ENCODE measurements at places on chromosomes 5 and 9.

DNA sequence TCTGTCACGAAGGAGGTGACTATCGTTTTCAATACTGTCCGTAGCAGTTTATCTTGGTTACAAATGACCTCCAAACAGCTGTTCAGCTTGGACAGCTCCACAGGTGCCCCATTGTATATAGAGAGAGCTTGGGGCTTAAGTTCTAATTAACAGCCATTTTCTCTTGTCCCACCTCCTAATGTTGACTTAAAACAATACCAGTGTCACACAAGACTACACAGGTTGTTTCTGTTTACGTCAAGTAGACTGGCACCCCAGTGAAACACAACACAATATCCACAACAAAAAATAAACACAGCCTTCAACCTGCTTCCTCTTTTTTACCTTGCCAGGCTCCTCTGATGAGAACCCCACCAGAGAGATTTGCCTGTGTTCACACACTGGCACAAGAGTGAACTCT, 39.8 kb upstream of the TLE1 start:
- no peak for DNase-seq

- no peak for DNase-seq
These were observed 151.1 kb upstream of the CDKN2B start for GRCh38 chr9:22160221-22160620.

DNA sequence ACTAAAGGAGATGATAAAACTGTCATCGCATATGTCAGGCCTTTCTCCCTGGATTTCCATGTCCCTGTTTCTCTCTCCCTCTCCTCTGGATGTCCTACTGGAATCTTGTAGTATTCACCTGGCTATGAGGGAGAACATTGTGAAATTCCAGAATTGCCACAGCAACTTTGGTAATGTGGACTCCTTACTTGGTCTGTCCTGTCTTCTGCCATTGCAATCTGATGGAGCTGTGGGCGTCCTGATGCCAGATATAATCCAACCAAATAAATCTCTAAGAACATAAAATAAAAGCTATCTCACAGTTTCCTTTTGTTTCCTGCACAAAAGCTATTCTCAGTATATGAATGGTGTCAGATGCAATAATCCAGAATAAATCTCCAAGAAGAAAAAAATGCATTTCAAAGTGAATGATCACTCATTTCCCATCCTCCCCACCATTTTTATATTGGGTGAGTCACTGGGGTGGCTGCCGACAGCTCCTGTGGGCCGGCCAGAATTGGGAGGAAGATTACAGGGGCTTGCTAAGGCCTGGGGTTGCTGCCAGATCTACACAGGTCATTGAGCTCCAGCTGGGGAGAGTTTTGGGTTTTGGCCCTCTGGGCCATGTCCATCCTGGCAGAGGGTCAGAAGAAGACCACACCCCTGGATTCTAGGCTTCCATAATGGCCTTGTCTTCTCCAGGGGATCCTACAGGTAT, 160.7 kb upstream of the PITX1 start:
- no peak for DNase-seq

- no peak for DNase-seq
These were observed 78.8 kb downstream of the ADAMTS2 start for GRCh38 chr5:179266291-179267070.

DNA sequence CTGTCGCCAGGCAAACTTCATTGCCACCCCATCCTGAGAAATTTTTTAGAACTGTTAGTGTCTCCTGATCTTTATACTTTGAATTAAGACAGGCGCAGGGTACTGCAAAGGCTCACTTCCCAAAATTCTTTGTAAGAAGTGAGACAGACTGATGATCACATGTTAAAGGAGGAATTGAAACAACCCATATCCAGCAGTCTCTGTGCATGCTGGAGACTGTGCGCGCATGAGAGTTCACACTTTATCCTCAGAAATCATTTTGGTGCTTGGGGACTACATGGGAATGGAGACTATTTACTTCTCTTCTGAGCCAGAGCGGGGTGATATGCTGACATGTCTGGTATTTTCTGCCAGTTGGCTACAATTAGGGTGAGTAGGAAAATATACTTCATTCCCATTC, 91.2 kb downstream of the ZNF474 start:
- DNase-seq: no peak

- peak; percentile 35 for DNase-seq
These were observed 52.8 kb downstream of the WHRN start for GRCh38 chr9:114452219-114453165.

GRCh38 chr5:168798065-168799023, 219.2 kb upstream of the PANK3 start:
- DNase-seq: no peak

DNA sequence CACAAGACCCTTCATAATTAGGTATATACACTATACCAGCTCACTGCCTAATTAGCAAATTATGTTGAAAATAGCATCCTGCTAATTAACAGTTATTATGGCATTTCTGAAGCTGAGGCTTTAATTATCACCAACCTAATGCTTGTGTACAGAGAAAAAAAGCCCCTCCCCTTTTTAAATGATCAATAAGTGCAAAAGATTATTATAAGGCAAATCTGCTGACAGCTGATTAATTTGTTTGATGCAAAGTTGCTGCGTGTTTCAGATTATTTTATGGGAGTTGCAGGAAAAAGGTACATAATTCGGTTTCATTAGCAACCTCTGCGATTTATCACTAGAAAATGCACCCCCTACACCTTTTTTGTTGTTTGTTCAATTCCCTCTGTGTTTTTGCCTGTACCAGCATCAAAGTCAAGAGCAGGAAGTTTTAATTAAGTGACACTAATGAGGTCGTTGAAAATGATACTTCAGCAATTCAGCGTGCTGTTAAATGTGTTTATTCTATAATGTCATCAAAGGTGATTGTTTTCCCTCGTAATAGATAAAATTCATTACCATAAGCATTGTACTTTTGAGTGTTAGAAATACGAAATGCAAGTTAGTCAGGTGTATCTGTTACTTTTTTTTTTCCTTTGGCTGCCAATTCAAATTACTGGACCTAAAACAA, 170.0 kb downstream of the EBF1 start:
- no peak for DNase-seq

DNA sequence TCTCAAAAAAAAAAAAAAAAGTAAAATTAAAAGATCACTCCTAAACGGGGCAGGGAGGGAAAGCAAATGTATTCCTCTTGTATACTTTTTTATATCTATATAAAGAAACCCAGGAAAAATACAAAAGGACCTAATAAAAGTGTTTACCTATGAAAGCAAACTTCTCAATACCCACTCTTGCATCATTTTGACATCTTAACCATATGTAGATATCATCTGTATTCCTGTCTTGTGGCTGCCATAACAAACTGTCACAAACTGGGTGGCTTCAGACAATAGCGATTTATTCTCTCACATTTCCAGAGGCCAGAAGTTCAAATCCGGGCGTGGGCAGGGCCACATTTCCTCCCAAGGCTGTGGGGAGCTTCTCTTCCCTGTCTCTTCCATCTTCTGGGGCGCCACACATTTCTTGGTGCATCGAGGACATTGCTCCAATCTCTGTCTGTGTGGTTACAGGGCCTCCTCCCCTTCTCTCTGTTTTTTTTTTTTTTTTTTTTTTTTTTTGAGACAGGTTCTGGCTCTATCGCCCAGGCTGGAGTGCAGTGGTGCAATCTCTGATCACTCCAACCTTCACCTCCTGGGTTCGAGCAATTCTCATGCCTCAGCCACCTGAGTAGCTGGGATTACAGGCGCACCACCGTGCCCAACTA, 58.4 kb upstream of the IL17B start:
- no peak for DNase-seq

- DNase-seq: no peak
These were observed 361.0 kb downstream of the NFIB start for GRCh38 chr9:13952906-13953305.

DNA sequence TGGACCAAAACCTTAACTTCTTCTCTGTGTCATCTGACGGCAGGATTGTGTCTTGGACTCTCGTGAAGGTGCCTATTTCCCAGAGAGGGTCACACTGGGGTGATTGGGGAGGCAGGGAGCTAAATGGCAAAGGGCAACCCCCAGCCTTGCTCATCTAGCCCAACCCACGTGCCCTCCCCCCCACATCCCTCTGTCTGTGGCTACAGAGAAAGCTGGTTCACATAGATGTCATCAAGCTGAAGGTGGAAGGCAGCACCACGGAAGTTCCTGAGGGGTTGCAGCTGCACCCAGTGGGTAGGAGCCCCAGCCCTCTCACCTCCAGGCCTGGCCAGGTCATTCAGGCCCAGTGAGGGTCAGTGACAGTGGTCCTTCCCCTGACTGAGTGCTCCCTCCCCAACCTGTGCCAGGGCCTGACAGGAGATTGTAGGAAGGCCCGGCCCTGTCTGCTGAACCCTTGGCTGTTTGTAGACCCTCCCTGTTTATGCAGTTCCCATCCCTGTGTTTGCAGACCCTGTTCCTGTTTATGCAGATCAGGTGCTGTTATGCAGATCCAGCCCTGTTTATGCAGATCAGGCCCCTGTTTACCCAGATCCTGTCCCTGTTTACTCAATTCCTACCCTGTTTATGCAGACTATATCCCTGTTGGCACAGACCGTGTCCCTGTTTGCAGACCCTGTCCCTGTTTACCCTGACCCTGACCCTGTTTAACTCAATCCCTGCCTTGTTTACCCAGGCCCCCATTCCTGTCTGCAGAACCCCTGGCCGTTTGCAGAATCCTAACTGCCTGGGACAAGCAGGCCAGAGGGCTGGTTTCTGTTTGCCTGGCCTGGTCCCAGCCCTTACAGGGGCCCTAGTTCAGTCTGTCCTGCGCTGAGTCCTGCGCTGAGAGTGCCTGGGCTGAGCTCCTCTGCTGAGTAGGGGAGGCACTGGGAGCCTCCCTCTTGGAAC, 10.4 kb downstream of the ENHO start:
- no peak for DNase-seq

GRCh38 chr5:37665889-37666288, 174.0 kb downstream of the GDNF start:
- DNase-seq: no peak

GRCh38 chr9:86642721-86643120, 288.5 kb upstream of the TUT7 start:
- DNase-seq: no peak

GRCh38 chr5:59769041-59769360, 124.5 kb downstream of the PDE4D start:
- DNase-seq: no peak

DNA sequence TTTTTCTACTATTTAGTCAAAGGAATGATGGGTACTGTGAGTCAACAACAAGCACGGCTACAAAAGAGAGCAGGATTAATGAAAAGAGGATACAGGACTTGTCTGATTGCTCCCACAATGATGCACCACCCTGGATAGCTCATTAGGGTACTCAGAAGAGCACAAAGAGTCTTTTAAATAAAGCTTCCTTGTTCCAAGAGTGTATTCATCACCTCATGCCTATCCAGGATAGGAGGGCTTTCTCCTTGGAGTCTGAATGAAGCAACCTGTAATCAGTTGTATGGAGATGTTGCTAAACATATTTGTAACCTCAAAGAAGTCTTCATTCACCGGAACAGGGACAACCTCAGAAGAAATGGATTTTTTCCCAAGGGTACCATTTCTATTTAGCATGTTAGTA, 219.5 kb upstream of the TMEM161B start:
- no peak for DNase-seq

- no peak for DNase-seq
These were observed 34.4 kb downstream of the RASA1 start for GRCh38 chr5:87302061-87302460.

GRCh38 chr5:119322948-119323537, 32.8 kb upstream of the TNFAIP8 start:
- DNase-seq: no peak

GRCh38 chr9:38249587-38250210, 142.8 kb upstream of the ALDH1B1 start:
- no peak for DNase-seq

GRCh38 chr9:93701494-93702218, 125.3 kb downstream of the PHF2 start:
- no peak for DNase-seq

- DNase-seq: no peak
These were observed 8.4 kb upstream of the FAM120AOS start for GRCh38 chr9:93461821-93462220.

DNA sequence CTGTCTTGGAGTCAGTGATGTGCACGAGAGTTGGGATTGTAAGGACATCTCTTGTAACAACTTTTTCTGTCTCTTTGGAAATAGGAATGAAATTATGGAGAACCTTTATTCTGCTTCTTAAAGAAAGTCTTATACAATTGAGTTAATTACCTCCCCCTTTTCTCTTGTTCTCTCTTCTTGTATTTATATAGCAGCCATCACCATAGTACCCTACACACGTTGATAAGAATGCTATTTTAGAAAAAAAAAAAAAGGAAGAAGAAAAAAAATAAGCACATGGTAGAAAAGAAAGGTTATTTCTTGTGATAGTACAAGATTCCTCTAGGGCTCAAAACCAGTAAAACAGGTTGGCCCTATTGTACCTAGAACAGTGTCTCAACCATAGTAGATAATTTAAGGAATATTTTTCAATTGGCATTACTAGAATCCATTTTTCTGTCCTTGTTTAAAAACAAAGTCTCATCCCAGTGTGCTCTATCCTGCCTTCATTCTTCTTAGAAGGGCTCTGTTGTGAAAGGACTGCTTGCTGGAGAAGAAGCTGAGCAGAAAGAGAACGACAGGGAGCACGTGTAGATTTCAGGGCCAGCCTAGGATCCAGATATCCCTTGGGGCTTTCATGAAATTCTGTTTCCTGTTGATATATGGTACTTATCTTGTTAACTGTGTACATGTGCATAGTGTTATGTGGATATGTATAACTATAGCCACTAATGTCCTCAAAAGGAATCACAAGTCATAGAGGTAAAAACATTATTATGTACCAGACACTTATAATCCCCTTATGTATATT, 392.3 kb upstream of the MEF2C start:
- DNase-seq: no peak

DNA sequence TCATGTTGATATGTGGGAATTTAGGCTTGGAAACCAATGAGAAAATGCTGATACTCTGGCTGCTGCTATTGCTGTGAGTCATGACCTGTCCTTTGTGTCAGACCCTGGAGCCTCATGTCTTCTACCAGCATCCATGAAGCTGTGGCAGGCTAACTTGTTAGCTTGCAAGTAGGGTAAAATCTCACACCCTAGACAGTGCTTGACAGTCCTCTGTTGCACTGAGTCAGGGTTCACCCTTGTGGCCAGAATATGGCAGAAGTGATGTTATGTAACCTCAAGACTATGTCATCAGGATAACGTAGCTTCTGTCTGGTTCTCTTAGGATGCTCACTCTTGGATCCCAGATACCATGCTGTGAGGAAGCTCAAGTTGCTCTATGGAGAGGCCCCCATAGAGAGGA, 110.8 kb downstream of the LHX2 start:
- no peak for DNase-seq

DNA sequence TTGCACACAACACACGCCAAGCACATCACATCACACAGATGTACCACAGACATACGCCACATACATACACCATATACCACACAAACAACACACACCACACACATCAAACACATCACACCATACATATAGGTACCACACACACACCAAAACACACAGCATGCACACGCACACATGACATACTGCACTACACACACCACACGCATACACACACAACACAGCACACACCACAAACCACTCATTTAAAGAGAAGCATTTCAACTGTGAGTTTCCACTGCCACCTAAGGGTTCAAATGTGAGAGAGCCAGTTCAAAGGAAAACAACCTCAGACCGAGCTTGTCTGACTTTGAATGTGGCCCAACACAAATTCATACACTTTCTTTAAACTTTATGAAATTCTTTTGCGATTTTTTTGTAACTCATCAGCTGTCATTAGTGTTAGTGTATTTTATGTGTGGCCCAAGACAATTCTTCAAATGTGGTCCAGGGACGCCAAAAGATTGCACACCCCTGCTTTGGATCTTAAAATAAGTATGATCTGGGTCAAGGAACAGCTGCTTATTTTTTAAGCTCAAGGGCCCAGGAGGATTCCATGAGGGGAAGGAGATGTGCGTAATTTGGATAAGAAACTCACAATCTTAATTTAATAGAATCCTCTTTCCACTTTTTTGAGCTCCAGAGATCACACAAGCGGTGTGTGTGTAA, 494.6 kb downstream of the GADD45G start:
- no peak for DNase-seq
